Activated CD4-positive, alpha-beta T cell treated with anti-CD3 and anti-CD28 coated beads for 36 hours (primary cell): ENCODE measurements at places on chromosomes 7 and 10.

- no peak for DNase-seq
- H3K36me3 ChIP-seq, result no peaks in the 10 kb centered on the region
- peaks cover 5% of the 10 kb centered on the region for H3K27me3 ChIP-seq
- no peak overlapping the region for H3K4me3 ChIP-seq
- H3K27ac ChIP-seq, result peak overlapping the region; percentile 72
- H3K4me1 ChIP-seq, result peaks cover 8% of the 10 kb centered on the region
Measured at GRCh38 chr7:29588212-29588611, 24.6 kb downstream of the PRR15 start.

- no peak overlapping the region for H3K4me3 ChIP-seq
- peaks cover 2% of the 10 kb centered on the region for H3K27me3 ChIP-seq
- DNase-seq, result no peak
- no peak overlapping the region for H3K27ac ChIP-seq
Measured at GRCh38 chr10:123624086-123624485, 42.1 kb upstream of the GPR26 start.

DNA sequence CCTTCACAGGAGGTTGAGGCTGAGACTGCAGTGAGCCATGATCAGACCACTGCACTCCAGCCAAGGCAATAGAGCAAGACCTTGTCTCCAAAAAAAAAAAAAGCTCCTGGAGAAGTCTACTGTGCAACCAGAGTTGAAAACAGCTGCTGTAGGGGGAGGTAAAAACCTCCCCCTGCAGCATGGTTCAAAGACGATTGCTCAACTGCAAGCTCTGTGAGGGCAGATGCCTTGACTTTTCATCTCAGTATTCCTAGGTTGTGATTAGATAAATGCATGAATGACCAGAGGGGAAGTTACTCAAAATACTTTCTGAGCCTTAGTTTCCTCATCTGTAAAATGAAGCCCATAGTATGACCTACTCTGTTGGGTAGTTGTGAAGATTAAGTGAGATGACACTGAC is 25.0 kb upstream of the PPA1 start:
- no peak overlapping the region for H3K4me3 ChIP-seq
- H3K27me3 ChIP-seq, result peaks cover 44% of the 10 kb centered on the region
- peaks cover 6% of the 10 kb centered on the region for H3K4me1 ChIP-seq
- peaks cover 5% of the 10 kb centered on the region for H3K36me3 ChIP-seq
- no peak for DNase-seq
- H3K27ac ChIP-seq, result no peak overlapping the region

GRCh38 chr10:54815583-54815982 is 14.6 kb upstream of the PCDH15 start:
- no peak overlapping the region for H3K4me3 ChIP-seq
- no peaks in the 10 kb centered on the region for H3K27me3 ChIP-seq
- DNase-seq, result no peak

DNA sequence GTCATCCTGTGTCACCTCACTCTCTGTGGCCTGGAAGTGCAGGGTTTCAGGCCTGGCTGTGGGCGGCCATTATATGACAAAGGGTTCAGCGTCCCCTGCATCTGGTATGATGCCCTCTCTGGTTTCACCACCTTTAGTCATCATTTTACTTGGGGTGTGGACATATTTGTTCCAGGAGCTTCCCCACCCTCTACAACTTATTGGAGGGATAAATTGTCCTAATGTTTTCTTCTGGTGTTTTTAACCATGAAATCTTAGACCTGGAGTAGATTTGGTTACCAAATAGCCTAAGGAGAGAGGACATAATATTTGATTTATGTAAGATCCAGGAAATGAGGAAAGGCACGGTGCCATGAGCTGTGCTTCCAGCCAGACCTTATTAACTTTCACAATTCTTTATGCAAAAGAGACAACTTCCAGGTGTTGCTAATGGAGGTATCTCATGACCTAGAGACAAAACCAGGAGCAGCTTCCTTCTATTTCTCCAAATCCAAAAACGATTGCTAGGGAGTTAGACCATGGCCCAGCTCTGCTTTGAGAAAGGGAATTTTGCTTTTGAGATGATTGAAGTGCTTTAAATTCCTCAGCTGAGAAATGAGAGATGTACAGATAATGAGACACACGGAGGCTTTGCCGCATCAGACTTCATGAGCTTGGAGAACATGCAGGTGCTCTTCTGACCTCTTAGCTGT is 20.9 kb downstream of the WBP1L start:
- H3K27me3 ChIP-seq, result no peaks in the 10 kb centered on the region
- peaks cover 41% of the 10 kb centered on the region for H3K4me1 ChIP-seq
- H3K27ac ChIP-seq, result no peak overlapping the region
- DNase-seq, result no peak

DNA sequence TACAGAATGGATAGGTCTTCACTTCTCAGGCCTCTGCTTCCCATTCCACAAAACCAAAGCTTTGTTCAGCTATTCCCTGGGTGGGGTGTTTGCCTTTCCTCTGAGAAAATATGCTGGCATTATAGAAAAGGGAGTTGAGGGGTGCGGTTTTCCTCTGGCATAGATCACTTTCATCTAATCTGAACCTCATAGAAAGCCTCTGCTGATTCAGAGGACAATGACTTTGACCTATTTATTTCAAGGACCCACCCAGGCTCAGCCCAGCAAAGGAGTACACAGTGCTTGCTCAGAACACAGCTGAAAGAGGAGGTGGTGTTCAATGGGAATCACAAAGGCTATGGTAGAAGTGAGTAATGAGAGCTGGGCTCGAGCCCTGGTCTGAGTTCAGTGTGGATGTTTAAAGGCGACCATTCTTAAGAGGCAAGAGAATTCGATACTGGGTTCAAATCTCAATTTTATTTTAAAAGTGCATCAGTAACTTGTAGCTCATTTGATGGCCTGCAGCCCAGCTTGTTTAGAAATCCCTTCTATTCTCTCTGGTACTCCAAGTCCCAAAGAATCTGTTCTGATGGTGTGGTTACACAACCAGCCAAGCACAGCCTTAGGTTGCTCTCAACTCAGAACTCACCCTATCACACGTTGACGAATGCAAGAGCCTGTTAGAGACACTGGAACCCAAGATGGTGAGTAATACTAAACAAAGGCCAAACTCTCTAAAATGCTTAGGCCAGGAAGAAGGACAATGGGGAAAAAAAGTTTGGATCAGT is 1012.8 kb downstream of the LRMDA start:
- no peaks in the 10 kb centered on the region for H3K4me1 ChIP-seq
- H3K36me3 ChIP-seq, result no peaks in the 10 kb centered on the region
- DNase-seq, result no peak
- no peak overlapping the region for H3K4me3 ChIP-seq

DNA sequence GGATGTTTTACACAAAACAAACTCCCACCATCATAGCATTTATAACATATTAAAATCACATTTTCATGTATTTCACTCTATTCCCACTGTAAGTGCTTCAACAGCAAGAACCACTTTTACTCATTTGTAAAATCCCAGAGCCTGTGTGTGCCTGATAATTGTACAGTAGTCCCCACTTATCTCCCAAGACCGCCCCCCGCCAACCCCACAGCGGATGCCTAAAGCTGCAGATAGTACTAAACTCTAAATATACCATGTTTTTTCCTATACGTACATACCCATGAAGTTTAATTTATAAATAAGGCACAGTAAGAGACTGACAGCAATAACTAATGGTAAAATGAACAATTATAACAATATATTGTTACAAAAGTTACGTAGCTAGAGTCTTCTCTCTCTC is 33.5 kb downstream of the EZH2 start:
- H3K27ac ChIP-seq, result no peak overlapping the region
- H3K4me3 ChIP-seq, result no peak overlapping the region
- peaks cover 50% of the 10 kb centered on the region for H3K4me1 ChIP-seq
- H3K27me3 ChIP-seq, result no peaks in the 10 kb centered on the region
- peaks cover 8% of the 10 kb centered on the region for H3K36me3 ChIP-seq

GRCh38 chr7:1598286-1598685 is 28.5 kb upstream of the PSMG3 start:
- H3K27ac ChIP-seq, result no peak overlapping the region
- H3K27me3 ChIP-seq, result peaks cover 8% of the 10 kb centered on the region
- no peak overlapping the region for H3K4me3 ChIP-seq
- H3K4me1 ChIP-seq, result peaks cover under 1% of the 10 kb centered on the region

DNA sequence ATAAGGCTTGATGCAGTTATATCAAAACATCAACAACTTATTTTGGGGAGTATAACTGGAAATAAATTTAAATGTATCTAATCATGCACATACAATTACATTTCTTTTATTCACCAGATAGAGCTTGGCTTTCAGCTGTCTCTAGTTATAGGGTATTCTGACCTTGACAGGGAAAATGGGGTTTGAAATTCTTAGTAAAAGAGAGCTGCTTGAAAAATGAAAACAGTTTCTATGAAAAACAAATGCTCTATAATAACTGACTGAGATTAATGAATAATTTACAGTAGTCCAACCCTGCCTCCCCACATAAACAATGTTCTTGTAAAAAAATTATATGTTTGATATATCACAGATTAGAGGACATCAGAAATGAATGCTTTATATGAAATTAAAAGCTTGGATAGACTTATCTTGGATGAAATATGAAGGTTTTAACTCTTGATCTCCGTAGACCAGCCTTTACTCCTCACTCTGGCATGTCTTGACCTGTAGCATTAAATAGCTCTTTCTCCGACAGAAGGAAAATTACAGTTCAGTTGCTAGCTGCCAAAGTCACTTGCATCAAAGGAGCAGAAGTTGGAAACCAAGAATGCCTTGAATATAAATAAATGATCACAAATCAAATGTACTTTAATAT is 32.1 kb downstream of the VWC2 start:
- H3K27me3 ChIP-seq, result peaks cover 5% of the 10 kb centered on the region
- no peak overlapping the region for H3K4me3 ChIP-seq
- H3K4me1 ChIP-seq, result no peaks in the 10 kb centered on the region
- no peak overlapping the region for H3K27ac ChIP-seq
- DNase-seq, result no peak
- H3K36me3 ChIP-seq, result no peaks in the 10 kb centered on the region

GRCh38 chr10:31345886-31346285 is 26.9 kb downstream of the ZEB1 start:
- H3K36me3 ChIP-seq, result peaks cover 2% of the 10 kb centered on the region
- no peak for DNase-seq
- H3K4me1 ChIP-seq, result peaks cover 53% of the 10 kb centered on the region
- H3K27ac ChIP-seq, result no peak overlapping the region
- no peak overlapping the region for H3K4me3 ChIP-seq
- H3K27me3 ChIP-seq, result no peaks in the 10 kb centered on the region
